ENCODE measurements at places on chromosomes 5 and 9.

GRCh38 chr9:93287593-93287992 is 103.7 kb downstream of the WNK2 start:
- no peak for DNase-seq

GRCh38 chr9:34929506-34930102 is 28.5 kb upstream of the PHF24 start:
- DNase-seq, result no peak

DNA sequence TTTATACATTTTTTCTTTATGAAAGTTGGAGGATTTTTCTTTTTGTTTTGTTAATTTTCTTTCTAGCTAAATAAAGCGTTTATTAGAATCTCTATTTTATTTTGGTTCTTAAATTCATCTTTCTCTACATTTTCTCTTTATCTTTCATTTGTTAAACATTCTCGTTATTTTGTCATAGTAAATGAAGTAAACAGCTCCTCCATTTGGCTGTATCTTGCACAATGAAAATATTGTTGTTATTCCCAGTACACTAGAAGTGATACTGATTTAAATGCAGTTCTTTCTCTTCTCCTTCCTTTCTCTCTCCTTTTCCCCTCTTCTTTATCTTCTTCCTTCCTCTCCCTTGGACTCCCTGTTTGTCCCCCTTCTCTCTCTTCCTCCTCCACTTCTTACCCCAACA is 88.8 kb downstream of the FER start:
- DNase-seq, result no peak

GRCh38 chr9:87950765-87951488 is 23.4 kb downstream of the CDK20 start:
- no peak for DNase-seq

DNA sequence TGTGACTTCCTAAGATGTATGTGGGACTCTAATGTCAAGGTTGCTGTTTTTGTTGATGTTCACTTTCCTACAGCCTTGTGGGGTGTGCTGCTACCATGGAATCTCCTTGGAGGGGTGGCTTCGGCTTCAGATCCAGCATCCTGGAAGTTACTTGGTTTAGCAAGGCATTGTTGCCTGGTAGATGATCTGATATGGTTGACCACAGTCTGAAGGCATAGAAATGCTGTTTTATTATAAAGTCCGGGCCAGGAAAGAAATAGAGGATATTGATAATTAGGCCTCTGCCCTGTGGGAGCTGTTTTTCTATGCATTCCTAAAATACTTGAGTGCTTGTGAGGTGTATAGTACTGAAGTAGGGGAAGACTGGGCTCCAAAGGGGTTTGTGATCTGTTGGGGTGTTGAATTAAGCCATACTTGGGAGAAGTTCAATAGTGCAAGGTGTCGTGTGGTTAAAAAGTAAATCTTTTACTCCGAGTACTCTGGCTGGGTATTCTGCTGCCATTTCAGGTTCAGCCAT is 27.3 kb upstream of the CREBRF start:
- no peak for DNase-seq

DNA sequence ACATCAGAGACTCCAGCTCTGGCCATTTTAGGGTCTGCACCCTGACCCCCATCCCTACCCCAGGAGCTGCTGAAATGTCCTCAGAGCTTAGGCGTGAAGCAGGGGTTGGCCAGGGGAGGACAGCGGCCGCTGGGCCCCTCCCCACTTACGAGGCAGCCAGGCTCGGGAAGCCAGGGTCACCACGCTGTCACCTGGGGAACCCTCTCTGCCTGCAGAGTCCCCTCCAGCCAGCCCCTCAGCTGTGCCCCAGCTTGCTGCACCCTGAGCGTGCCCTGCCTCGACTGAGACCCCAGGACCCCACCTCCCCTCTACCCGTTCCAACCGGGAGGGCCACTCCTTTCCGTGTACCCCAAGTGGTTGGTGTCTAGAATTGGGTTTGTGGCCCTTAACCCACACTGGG is 2.7 kb downstream of the LCN10 start:
- no peak for DNase-seq

DNA sequence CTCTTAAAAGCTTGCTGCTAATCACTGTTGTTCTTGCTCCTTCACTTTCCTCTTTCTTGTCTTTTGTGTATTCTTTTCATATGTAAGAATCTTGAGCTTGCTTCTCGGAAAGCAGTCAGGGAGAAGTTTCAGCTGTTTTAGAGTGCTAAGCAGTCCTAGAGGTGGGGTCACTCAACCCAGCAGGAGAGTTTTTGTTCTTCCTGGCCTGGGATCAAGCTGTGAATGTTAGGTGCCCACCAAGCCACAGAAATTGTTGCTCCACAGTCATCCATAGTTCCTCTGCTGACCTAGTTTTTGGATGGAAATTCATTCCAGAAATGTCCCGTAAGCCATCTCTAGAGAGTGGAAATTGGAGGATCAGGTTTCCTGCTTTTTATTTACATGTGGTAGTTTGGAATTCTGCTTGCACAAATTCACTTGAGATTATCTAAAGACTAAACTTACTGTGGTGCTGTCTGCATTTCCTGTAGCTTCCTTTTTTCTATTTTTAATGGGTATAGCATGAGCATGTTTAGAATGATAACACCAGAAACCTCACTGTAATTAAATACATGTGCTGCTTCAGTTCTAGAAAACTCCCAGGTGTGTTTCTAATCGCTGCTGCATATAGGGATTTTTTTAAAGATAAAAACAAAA is 108.7 kb downstream of the MAST4 start:
- no peak for DNase-seq

- no peak for DNase-seq
These were observed 24.1 kb downstream of the IL33 start for GRCh38 chr9:6239694-6240093.

DNA sequence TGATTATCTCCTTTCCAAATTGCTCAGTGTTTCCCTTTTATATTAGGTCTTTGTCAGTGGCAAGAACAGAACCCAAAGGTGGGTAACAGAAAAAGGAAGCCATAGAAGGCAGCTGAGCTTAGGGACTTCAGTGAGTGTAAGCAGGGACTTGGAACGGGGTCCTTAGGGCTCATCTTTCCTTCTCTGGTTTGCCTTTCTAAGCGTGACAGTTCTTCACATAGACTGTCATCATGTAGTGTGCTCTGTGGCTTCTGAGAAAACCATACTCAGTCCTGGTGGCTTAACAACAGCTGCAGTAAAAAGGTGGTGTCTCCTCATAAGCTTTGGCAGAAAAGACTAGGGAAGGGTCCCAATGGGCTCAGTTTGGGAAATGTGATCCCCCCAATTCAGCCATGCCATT is 108.8 kb downstream of the SLC12A2 start:
- DNase-seq, result no peak

- DNase-seq, result no peak
These were observed 1022.3 kb downstream of the EFNA5 start for GRCh38 chr5:106648401-106648800.

- DNase-seq, result no peak
These were observed 272.2 kb downstream of the KIF4B start for GRCh38 chr5:155285706-155286105.

DNA sequence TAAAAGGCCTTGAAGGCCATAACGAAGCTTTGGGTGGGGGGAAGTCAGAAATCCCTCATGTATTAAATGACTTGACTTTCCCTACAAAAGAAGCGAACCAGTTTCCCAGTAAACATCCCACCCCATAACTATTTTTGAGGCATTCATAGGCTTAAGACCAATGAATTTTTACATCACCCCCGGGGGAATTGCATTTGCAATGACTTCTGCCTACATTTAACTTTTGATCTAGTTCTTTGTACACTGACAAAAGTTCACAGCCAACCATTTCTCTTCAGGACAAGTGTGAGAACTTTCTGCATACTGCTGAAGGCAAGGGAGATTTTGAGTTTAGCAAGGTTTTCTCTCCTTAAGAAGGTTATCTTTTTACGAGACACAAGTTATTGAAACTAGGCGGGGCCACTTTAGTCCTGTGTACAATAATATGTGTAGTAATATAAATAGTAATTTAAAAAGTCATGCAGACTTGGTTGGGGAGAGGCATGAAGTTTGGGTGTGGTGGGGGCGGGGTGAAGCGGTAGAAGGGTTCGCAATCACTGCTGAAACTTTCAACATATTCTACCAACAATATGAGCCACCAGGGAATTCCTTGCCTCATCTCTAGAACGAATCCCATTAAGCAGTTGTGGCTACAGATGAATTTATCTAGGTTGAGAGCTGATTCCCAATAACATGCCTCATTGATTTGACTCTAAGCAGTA is 2.5 kb downstream of the TJP2 start:
- DNase-seq, result no peak

DNA sequence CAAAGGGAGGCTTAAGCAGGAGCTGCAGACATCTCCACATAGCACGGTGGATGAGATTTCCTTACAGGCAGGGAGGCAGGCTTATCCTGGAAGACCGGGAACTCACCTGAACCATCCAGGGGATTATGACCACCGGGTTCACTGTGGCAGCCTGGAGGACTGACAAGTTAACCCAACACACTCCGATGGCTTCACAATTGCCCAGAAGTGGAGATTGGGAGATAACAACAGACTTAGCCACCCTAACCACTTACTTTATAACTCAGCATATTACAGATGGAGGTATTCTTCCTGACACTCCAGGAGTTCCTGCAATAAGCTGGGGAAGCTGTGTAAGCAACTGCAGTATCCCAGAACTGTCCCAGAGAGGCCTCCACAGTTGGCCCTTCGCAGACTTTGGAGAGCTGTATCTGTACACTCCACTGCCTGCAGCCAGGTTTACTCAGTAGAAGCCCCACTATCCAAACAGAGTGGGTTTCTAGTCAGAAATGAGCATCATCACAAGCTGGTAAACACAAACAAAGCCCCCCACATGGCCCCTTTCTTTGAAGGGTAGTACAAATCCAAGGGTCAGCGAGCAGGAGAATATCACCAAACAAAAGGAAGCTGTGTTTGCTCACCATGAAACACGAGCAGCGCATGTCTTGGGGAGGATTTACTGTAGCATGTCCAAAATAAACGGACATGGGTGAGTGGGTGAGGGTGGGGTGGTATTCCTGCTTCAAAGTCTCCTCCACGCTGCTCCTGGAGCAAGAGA is 462.2 kb downstream of the RASEF start:
- no peak for DNase-seq
